Fibroblast of skin of left quadriceps (primary cell): ENCODE measurements at places on chromosomes 12 and 14.

- DNase-seq, result no peak
Observed at GRCh38 chr12:117481470-117481869, 120.0 kb upstream of the NOS1 start.

GRCh38 chr12:72509891-72510290 lies 237.7 kb downstream of the TRHDE start:
- no peak for DNase-seq

DNA sequence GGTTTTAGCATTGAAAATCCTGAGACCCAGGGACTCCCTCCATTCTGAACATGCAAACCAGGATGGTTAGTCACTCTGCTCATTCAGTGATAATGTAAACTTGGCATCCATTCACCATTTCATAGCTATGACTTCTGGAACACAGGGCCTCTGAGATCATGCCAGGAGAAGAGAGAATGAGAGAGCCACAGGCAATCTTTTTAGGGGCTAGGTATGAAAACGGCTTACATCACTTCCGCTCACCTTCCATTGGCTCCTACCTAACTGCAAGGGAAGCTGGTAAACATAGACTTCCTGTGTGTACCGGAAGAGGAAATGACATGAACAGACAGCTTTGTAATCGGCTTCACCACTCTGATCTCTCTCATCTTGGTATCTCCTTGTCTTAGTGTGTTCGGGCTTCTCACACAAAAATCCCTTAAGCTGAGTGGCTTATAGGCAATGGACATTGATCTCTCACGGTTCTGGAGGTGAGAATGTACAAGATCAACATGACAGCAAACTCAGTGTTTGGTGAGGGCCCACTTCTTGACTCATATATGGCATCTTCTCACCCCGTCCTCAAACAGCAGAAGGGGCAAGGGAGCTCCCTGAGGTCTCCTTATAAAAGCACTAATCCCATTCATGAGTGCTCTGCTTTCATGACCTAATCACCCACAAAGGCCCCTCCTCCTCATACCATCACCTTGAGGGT lies 465.9 kb upstream of the TBX3 start:
- DNase-seq, result peak; percentile 77

DNA sequence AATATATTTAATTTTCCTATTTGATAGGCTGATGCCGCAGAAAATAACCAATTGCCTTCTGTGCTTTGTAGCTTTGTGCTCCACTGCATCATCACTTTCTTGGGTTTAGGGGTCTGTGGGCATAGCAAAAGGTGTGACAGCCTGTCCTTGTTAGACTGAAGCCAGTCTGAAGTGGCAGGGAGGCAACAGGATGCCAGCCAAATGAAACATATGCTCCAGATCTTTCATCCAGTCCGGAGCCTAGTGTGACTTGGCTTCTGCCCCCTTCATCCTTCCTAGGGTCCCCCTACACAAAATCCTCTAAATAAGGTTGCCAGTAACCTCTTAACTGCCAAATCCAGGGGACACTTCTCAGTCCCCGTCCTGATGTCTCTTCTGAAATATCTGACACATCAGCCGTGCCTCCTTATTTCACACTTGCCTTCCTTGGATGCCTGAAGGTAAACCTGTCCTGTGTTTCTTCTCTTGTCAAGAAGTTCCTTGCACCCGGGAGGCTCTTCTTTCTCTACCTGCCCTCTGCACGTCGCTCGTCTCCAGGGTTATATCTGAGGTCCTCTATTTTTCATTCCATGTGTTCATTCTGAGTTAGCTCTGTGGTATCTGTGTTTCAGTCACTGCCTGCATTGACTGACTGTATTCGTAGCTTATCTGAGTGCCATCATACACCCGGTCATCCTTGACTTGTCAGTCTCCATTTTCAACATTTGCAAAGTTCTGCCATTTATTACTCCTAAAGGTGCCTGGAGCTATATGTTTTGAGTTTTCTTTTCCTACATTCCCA lies 47.8 kb downstream of the HMGA2 start:
- no peak for DNase-seq

- no peak for DNase-seq
Observed at GRCh38 chr12:82174936-82175335, 183.3 kb downstream of the CCDC59 start.

- no peak for DNase-seq
Observed at GRCh38 chr12:15152456-15152855, 68.8 kb downstream of the RERG start.

GRCh38 chr12:45130881-45131281 lies 80.0 kb upstream of the DBX2 start:
- DNase-seq, result peak; percentile 11

DNA sequence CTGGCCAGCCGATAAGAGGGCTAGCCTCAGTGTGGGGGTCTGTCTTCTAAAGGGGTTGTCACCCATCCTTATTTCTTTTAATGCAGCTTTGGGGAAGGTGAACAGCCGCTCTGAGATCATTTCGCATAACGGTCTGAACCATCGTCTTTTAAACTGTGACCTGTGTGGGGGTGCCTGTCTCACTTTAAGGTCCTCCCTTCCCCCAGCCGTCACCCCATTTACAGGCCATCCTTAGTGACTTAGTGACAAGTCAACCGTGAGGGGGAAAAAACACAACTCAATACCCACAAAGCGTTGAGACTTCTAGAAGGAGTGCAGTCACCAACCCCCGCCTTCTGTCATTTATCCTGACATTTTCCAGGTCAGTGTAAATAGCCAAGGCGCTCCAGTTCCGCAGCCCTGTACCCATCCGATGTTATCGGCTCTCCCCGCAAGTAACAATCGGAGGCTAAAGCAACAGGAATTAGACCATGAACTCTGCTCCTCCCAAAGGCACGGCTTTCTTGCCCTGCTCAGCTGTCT lies 505 bp upstream of the DENND5B start:
- no peak for DNase-seq

GRCh38 chr12:110600254-110600653 lies 13.7 kb upstream of the TCTN1 start:
- DNase-seq, result peak; percentile 31

DNA sequence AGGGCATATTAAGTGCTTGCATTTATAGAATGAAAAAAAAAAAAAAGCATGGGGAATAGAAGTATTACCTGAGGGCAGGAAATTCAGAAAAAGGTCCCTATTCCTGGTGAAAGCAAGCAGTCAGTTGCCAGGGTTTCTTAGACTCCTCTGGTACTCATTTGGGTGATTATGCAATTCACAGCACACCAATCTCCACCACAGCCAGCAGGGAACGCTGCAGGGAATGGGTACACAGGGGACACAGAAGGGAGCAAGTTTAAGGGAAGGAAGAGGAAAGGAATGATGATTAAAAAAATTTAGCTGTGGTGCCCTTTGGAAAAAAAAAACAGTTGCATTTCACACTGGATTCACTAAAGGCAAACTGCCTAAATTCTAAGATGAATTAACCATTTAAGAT lies 14.2 kb downstream of the BLTP3B start:
- no peak for DNase-seq

DNA sequence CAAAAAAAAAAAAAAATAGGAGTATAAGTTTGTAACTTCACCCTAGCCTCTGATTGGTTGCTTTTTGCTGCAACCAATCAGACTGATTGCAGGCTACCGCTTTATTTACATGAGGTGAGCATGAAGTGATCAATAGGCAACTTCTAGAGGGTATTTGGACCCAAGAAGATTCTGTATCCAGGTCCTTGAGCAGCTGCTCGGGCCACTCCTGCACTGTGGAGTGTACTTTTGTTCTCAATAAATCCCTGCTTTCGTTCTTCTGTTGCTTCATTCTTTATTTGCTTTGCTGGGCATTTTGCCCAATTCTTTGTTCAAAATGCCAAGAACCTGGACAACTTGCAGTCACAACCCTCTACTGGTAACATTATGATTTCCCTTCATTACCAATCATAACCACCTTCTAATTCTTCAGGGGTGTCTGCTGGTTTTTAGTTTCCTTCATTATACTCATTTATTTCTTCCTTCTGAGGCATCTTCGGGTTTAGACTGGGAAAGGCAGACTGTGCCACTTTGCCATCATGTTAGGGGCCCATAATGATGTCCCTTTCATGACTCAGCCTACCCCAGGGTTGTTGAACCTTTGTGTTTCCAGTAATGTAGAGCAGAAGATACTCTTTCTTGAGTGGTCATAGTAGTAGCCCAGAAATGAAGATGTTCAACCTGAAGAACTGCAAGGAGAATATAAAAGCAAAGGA lies 43.4 kb upstream of the LIMA1 start:
- no peak for DNase-seq

GRCh38 chr12:29662734-29663323 lies 120.9 kb downstream of the TMTC1 start:
- no peak for DNase-seq

DNA sequence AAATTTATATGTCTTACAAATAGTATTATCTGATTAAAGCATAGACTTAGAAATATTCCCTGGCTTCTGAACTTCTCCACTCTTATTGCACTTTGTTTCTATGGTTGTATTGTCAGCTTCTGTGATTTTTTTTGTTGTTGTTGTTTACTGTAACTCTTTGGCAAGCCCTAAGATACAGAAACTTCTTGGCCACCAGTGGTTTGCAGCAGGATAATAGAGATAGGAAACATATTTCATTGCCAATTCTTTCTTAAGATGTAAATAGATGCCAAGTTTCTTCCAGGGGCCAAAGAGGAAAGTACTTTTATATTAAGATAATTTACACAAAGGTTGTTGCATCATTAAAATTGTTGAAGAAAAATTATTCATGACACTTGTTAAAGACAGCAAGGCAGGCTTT lies 123.8 kb downstream of the PTPRB start:
- no peak for DNase-seq

DNA sequence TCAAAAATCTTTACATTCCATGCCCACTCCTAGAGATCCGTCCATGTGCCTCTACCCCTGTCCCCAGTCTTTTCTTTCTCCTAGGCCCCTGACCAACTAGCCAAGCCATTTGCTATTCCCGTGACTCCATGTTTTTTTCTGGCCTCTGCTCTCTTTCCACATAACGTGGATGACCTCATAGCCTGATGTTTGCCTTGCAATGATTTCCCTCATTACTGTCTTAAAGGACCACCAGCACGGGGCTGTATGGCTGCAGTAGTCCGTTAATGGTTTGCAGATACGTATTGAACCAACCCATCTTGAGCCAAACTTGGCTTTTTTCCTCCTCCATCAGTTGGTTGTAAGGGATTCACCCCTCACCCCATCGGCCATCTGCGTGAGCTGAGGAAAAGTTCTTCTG lies 226.0 kb downstream of the PCNX1 start:
- no peak for DNase-seq

GRCh38 chr14:79534703-79535353 lies 676.5 kb downstream of the DIO2 start:
- no peak for DNase-seq

DNA sequence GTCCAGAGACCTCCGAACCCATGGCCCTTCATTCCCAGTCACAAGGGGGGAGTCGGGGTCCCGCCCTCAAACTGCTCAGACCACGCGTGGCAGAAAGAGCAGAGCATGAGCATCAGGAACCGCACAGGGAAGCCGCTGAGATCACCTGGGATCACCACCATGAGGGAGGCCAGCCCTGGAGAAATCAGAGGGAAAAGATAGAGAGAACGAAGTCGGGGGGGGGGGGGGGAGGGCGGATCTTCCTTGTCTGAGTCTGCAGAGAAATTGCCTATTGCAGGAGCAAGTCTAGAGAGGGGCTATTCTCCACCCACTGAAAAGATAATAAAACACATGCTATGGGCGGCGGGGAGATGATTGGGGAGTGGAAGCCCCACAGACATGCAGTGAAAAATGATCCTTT lies 884 bp upstream of the TMEM132C start:
- no peak for DNase-seq

DNA sequence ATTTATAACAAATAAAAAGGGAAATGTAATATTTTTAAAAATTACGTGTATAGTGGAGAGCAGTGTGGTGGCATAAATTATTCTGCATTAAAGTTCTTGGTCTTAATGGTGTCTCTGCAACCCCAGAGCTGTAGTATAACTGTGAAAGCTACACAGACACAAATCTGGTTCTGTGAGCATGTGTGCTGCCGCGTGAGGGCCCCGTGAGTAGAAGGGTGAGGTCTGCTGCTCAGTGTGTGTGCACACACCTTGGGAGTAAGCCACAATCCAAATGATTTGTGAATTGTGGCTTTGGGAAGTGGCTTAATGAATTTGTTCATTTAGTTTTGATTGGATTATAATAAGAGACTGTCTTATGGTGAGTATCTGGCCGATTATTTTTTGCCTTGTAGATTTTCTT lies 16.8 kb downstream of the PELI2 start:
- DNase-seq, result no peak

GRCh38 chr14:64536488-64537245 lies 3.9 kb upstream of the HSPA2 start:
- peak; percentile 62 for DNase-seq

DNA sequence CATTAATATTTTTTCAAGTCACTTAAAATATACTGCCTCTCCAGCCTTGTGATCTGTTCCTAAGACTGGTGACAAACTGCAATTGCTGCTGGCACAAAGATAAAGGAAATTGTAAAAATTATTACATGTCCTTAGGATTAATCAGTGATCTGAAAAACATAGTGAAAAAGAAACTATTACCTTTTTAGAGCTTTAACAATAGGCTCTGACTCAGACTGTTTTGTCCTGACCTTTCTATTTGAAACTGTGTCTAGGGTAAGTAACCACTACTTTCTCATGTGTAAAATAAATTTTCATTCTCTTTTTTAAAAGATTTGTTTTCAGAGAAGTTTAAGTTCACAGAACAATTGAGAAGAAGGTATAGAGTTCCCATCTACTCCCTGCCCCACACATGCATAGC lies 80.4 kb upstream of the CLEC14A start:
- no peak for DNase-seq

DNA sequence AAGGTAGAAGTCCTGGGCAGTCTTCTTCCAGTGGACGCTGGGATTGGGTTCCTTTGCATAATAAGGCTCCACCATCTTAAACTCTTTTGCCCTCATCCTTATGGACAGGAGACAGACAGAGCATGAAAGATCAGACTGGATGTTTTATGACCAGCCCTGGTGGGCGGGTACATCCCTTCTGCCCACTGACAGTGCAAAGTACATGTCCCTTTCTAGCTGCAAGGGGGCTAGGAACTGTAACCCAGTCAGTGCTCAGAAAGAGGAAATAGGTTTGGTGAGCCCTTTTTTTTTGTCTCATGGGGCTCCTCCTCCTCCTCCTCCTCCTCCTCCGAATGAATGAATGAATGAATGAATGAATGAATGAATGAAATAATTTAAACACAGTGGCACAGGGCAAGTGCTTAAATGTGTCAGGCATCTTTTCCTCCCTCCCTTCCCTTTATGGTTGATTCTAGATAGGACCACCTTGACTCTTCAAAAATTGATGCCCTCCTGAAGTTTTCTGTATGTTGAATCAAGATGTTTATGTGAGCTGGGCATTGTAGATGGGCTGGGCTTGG lies 36.4 kb upstream of the HNF1A start:
- DNase-seq, result no peak

DNA sequence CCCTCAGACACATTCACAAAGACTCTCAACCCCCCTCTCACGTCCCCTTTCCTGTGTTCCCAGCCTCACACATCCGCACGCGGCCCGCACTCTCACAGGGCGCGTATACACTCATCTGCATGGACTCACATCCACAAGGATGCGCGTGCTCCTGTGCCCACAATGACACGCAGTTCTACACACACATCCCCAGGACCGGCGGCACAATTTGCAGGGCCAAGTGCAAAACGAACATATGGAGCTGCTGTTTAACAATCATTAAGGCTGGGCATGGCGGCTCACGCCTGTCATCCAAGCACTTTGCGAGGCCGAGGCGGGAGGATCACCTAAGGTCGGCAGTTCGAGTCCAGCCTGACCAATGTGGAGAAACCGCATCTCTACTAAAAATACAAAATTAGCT lies 36.4 kb upstream of the EML1 start:
- DNase-seq, result no peak

- DNase-seq, result no peak
Observed at GRCh38 chr12:39617887-39618286, 1.7 kb downstream of the ABCD2 start.

GRCh38 chr12:106629797-106630659 lies 47.2 kb downstream of the RFX4 start:
- peak; percentile 11 for DNase-seq
